ENCODE measurements at places on chromosomes 11 and 22. TPM values are rescaled to one million over a fixed set of nuclear protein-coding genes. Genes with fewer than 3 reads are reported as not detected.

NOX4 gene
- total RNA-seq: not detected

MMP10 gene
- not detected for total RNA-seq

SYT13 gene
- not detected for total RNA-seq

ZNF195 gene
- total RNA-seq: 33.5 TPM

OR4C5 gene
- total RNA-seq: not detected

CERK gene
- total RNA-seq: 73.4 TPM

- DNase-seq: no peak
Measured at GRCh38 chr22:50367778-50368500, 24.8 kb downstream of the PPP6R2 start.

DNA sequence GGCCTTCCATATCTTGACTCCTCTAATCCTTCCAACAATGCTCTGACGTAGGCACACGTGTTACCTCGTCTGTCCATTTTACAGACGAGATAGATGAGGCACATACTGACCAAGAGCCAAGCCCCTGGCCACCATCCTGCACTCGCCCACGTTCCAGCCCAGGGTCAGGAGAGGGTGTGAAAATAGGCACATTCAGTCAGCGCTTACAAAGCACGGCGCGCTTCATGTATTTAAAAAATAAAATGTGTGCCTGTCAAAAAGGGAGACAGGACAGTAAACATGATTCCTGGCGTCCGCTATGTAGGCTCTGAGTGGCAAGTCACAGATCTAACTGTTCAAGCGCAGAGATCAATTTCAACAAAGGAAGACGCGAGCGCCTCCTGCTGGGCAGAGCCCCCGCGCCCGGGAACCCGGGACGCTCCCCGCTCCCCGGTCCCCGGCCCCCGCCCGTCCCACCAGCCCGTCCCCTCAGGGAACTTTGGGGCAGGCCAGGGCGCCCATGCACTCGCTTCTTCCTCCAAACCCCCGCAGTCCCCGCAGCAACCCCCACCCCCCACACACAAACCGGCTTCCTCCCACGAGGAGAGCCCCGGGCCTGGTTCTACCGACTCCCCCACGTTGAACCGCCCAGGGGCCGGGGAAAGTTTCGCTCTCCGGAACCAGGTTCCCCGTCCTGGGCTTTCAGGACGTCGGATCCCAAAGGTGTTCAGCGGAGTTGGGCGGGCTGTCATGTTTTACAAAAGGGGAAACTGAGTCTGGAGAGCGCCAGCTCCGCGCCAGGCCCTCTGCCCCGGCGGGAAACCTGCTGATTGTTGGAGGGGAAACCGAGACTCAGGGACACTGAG, 10.4 kb upstream of the C1QTNF6 start:
- DNase-seq: peak; percentile 91

- peak; percentile 84 for DNase-seq
Measured at GRCh38 chr11:118914178-118914918, 11.4 kb downstream of the BCL9L start.

DNA sequence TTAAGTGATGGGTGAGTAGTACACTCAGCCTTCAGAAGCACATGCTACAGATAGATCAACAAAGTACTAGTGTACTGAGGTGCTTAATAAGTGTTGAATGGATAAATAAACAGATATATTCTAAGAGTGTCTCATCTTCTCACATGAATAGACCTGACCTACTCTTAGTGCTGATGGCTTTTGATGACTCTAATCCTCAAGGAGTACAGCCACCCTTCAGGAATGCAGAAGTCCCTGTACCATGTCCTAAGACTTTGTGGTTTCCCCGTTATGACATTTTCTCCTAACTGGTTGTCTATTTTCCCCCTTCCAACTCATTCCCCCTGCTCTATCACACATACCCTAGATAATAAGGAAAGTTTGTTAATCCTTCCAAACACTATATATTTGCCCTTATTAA, 61.6 kb downstream of the C11orf65 start:
- DNase-seq: no peak

GRCh38 chr22:23836281-23836680, 2.5 kb downstream of the DERL3 start:
- DNase-seq: no peak

DNA sequence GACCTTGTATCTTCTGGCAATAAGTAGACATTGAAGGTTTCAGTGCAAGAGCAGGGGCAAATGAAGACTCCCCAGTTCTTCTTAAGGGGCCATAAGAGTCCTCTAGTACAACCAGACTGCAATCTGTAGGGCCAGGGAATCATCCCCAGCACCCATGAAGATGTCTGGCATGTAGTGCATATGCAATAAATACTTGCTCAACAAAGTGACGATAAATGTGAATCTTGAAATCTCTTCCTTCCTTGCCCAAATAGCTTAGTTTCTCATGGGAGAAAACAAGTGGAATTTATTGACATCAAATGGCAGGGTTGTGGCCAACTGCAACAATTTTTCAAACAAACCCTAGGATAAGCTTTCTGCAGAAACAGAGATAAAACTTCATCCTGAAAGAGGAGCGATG, 107.6 kb downstream of the ABTB2 start:
- DNase-seq: no peak

DNA sequence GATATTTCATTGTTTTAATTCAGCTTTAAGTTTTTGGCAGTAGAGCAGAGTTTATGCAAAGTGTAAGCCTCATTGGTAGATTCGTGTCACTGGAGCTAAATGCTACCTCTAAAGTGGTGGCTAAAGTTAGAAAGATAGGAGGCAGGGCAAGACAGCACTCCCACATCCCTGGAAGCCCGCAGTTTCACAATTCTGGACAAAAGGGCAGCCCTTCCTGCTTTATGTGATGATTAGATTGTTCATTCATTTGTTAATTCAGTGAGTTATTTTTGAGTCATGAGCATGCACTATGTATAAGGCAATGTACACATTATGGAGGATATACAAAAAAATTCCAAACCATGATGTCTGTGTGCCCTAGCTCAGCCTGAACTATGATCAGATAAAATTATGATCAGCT, 52.1 kb upstream of the EIF3M start:
- DNase-seq: no peak

GRCh38 chr11:47948137-47948536, 32.2 kb upstream of the PTPRJ start:
- DNase-seq: no peak

GRCh38 chr22:35334004-35334403, 34.3 kb downstream of the TOM1 start:
- no peak for DNase-seq

GRCh38 chr11:61054927-61055562, 47.2 kb upstream of the CD5 start:
- DNase-seq: peak; percentile 46

DNA sequence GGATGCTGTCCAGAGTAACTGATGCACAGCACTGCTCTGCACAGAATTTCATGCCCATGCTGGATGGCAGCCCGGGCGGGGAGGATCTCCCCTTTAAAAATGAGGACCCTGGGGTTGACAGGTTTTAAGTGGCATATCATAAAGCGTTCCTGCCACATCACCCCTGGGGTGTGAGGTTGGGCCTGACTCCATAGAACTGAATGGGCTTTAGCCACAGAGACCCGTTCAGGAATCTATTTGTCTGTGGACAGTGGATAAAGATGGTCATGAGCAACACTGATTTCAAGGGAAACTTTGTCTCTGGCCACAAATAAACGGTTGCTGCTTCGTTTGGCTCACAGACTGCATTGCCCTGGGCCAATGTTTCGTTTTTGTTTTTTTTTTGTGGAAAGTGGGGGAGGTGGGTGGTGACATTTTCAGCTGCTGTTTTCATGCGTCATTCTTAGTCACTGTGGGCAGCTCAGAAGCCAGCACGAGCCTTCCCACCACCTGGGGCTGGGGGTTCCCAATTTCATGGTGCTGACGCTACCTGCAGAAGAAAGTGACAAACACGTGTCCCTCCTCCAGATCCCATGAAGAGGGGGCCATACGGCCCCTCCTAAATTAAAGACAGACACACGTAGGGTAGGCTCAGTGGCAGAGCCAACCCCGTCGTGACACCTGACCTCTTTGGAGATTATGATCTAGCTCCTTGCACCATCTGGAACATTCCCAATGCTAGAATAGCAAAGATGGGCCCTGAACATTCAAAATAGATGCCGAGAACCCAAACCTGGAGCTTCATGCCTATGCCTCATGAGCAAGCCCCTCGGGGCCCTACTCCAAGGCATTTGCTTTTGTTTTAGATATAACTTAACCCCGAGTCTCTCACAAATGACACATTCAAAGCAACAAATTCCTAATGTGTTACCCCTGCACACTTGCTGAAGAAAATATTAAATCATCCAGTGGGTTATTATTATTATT, 54.8 kb upstream of the PHF21B start:
- DNase-seq: peak; percentile 47

DNA sequence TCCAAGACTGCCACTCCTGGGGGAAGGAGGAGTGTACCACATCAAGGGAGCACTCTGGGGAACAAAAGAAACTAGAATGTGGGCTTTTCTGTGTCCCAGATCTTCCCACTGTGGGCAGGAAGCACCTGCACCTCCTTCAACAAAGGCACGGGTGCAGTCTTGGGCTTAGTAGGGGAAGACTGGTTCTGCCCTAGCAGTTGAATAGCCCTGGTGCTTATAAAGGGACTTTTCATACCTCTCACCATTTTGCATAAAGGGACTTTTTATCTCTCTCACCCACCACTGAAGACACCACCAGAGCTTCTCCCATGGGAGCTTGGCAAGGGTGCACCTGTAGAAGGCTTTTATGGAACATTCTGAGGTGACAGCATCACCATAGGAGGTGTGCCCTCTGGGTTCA, 65.8 kb upstream of the MS4A8 start:
- DNase-seq: no peak

GRCh38 chr11:2803186-2804091, 82.1 kb downstream of the CDKN1C start:
- no peak for DNase-seq

- DNase-seq: no peak
Measured at GRCh38 chr11:113376156-113376555, 11.4 kb upstream of the ANKK1 start.

- peak; percentile 33 for DNase-seq
Measured at GRCh38 chr11:61482513-61482912, 26.0 kb upstream of the LRRC10B start.

- DNase-seq: no peak
Measured at GRCh38 chr11:124732230-124732629, 7.5 kb upstream of the NRGN start.

GRCh38 chr11:64100360-64100759, 64.6 kb downstream of the FLRT1 start:
- DNase-seq: no peak

GRCh38 chr11:9029422-9029821, 25.6 kb upstream of the NRIP3 start:
- DNase-seq: no peak

GRCh38 chr22:38201371-38201710, 453 bp upstream of the MAFF start:
- no peak for DNase-seq

DNA sequence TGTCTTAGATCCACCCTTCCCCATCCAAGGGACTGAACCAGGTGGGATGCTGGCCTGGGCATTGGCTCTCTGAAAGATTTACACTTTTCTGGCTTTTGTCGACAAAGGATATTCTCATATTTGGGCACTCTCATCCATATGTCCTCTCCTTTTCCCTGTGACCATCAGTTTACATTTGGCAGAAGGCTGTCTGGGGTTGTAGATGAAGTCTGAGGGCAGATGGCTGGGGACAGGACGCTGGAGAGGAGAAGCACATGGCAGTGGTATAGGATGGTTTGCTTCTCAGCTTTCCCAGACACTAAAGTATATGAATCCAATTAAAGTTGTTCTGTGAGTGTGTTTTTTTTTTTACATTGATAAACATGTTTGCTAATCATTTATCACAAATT, 757.5 kb downstream of the NTM start:
- DNase-seq: no peak

DNA sequence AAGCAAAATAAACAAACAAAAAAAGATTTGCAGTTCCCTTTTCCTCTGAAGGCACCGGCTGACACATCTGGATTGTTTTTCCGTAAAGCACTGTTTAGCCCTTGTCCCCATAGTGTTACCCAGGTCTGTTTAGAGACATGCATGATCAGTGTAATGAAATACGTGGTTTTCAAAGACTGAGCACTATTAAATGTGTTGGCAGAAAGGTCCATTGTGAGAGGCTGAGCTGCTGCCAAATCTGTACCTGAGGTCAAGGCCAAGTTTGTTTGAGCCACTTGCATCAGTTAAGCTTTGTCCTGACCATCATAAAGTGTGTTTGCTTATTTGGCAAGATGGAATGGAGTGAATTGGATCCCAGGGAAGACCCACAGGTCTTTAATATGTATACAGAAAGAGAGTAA, 26.3 kb downstream of the CTR9 start:
- DNase-seq: no peak

- DNase-seq: no peak
Measured at GRCh38 chr11:59766542-59767224, 11.5 kb downstream of the STX3 start.

DNA sequence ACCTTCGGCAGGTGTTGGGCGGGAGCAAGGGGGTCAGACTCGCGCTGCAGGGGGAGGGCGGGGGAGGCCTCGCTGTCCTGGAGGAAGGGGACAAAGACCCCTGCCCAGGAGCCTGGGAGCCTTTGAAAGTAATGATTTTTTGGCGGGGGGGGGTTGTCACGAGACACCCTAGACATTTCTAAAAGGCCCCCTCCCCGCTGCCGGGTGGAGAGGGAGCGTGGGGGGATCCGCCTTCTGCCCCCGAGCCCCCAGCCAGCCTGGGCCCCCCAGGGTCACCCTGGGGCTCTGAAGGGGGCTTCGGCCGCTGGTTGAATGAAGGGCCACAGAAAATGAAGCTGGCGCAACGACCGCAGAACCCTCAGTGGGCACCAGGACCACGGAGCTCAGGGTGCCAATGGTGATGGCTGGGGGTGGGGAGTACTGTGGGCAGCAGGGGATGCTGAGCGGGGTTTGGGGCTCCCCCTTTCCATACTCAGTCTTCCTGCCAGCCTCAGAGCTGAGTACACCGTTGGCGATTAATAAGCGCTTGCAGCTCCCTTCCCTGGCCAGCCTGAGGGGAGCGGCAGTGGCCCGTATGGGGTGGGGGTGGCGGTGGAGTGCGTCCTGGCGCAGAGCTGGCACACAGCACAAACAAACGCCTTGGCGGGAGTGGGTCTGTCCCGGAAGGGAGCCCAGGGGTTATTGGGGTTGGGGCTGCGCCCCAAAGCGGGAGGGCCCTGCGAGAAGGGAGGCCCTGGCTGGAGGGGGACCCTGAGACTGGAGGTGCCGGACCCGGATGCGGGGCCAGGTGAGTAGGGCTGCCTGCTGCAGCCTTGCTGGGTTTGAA, 1.2 kb upstream of the DUSP8 start:
- DNase-seq: no peak

DNA sequence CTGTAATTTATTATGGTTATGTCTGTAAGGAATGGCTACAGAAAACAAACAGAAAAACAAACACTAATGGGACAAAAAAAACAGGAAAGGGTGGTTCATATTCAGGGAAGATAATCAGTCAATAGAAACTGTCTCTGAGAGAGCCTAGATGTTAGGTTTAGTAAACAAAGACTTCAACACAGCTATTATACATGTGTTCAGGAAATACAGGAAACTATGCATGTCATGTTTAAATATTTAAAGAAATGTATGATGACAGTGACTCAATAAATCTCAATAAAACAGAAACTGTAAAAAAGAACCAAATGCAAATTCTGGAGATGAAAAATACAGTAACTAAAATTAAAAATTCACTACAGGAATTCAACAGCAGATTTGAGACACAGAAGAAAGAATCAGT, 76.0 kb downstream of the PACS1 start:
- no peak for DNase-seq
